ENCODE measurements at places on chromosomes 2 and 18. TPM values are rescaled to one million over a fixed set of nuclear protein-coding genes. Genes with fewer than 3 reads are reported as not detected.

The GNAL gene
- total RNA-seq: 0.51 TPM

The GPR45 gene
- not detected for total RNA-seq

- no peak for DNase-seq
Observed at GRCh38 chr2:72148837-72149555, 1.3 kb upstream of the CYP26B1 start.

The RRM2 gene
- total RNA-seq: 29.1 TPM

The KLHL29 gene
- 2.2 TPM for total RNA-seq

GRCh38 chr2:10034333-10035052 lies 8.9 kb upstream of the KLF11 start:
- no peak for DNase-seq

The TBR1 gene
- total RNA-seq: under 0.01 TPM

- DNase-seq: no peak
Observed at GRCh38 chr2:26560892-26561291, 80.3 kb downstream of the CIB4 start.

- no peak for DNase-seq
Observed at GRCh38 chr2:776487-776886, 99.3 kb upstream of the TMEM18 start.

- DNase-seq: no peak
Observed at GRCh38 chr18:9627642-9628041, 13.3 kb upstream of the PPP4R1 start.

DNA sequence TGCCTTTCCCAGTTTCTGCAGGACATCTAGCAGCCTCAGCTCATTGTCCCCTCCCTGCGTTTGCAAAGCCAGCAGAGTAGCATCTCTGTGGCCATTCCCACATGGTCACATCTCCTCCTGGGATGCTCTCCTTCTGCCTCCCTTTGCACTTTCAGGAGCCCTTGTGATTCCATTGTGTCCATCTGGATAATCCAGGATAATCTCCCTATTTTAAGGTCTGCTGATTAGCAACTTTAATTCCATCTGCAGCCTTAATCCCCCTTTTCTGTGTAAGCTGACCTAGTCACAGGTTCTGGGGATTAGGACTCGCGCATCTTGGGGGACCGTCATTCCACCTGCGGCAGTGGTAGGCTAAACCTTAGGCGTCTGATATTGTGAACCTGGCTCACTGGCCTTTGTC lies 70.7 kb downstream of the NEDD4L start:
- DNase-seq: no peak

DNA sequence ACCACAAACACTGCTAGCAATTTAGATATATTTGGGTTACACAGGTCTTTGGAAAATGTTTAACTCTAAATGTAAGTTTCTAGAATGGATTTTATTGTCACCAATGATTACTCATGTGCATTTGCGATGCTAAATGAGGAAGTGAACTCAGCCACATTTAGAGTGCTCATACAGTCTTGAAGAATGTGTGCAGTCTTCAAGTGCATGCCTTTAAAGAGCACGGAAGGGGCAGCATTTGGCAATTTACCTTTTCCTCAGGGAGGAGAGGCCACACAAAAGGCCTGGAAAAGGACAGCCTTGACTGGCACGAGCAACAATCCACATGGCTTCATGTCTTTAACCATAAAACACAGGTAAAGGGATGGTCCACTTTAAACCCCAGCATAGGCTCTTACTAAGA lies 78.5 kb upstream of the STK17B start:
- no peak for DNase-seq

DNA sequence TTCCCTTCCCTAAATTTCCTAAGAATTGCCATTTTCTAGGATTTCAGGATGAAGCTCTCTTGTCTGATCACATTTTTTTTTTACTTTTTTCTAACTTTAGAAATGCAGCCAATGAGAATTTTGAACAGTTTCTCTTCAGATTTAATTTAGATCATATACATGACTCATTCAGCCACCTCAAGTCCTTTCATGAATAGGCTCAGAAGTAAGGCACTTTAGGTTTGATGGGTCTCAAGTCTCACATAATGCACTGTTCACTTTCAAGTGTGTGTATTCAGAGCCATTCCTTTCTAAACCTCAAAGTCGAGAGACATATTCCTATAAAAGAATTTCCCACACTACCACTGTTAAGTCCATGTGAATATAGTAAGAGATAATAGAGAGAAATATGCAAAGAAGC lies 614.1 kb upstream of the VRK2 start:
- no peak for DNase-seq

DNA sequence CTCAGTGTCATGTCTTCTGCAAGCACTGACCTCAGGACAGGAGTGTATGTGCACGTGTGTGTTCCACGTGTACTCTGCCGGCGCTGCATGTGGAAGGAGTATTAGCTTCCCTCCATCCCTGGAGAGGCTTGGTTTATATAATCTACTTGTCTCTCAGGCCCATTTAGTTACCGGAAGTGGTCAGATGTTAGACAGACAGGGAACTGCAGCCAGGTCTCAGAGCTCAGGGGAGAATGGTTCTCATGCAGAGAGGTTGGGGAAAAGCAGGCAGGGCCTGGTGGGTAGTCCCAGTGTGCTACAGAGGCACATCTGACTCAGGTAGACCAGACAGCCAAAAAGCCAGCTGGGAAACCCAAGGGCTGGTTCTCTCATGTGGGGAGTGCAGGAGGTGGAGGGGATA lies 167.9 kb downstream of the CTIF start:
- DNase-seq: no peak

DNA sequence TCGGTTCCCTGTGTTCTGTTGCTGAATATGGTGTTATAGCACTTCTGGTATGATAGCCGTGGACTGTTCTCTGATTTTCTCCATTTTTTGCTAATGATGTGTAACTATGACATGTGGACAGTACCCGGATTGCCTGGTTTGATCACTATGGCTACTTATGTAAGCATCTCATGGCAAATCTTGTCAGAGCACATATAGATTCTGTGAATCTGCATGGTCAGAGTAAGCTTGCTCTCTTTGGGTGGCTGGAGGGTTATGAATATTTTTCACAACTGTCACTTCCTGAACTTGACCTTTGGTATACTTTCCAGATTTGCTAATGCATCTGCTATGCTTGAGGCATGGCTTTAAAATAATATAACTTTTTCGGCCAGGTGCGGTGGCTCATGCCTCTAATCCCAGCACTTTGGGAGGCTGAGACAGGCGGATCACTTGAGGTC lies 36.8 kb upstream of the ATP8B1 start:
- DNase-seq: peak; percentile 7

GRCh38 chr2:111884592-111884964 lies 585 bp upstream of the ANAPC1 start:
- no peak for DNase-seq

The IL18RAP gene
- total RNA-seq: not detected

The CRYBA2 gene
- total RNA-seq: not detected

DNA sequence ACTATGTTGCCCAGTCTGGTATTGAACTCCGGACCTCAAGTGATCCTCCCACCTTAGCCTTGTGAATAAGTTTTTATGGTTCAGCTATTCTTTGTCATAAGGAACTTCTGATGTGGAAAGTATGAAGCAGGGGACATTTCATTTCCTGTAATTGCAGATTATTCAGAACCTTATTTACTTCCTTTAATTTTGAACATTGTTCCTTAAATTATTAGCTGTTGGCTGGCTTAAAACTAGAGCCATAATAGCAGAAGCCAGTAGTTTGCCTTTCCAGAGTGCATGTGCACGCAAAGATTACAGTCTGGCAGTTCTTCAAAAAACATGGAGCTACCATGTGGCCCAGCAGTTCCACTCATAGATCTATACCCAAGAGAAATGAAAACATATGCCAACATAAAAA lies 53.1 kb downstream of the PMS1 start:
- DNase-seq: no peak

The CCDC178 gene
- 0.51 TPM for total RNA-seq

Measured in dermis microvascular lymphatic vessel endothelial cell (primary cell).